MV-4-11 (cell line): ENCODE measurements at places on chromosomes 12 and 14.

- no peak for DNase-seq
Observed at GRCh38 chr12:40730281-40730680, 38.0 kb downstream of the CNTN1 start.

GRCh38 chr14:61103541-61104339, 122.7 kb downstream of the SLC38A6 start:
- peak; percentile 95 for DNase-seq

- no peak for DNase-seq
Observed at GRCh38 chr12:65019696-65020234, 101.3 kb downstream of the WIF1 start.

GRCh38 chr12:15201456-15201855, 19.8 kb downstream of the RERG start:
- no peak for DNase-seq

- DNase-seq, result peak; percentile 79
Observed at GRCh38 chr12:78002878-78003277, 172.2 kb downstream of the NAV3 start.

GRCh38 chr12:121866331-121866730, 7.7 kb upstream of the HPD start:
- no peak for DNase-seq

DNA sequence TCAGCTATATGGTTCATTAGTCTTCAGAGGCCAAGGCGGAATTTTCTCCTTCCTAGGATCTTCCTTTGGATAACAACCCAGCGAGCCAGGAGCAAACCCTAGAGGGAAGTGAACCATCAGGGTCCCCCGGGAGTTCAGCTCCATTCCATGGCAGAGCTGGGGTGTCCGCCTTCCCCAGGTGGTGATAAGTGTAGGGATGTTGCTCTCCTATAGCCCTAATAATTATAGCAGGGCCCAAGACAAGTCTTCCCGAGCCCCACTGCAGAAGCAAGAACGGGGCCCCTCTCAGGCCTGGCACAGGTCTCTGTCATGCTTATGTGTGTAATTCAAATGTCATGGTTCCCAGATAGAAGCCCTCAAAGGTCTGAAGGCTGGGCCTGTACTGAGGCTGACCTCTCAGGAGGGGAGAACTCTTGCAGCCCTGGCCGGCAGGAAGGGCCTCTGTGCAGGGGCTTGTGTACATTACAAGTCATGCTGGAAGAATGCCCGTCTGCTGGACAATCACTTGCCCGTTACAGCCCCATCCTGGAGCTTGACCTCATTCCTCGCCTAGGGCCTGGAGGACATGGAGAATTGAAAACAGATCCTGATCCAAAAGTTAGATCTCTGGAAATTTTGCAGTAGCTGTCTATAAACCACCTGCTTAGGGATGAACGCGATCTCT, 17.3 kb downstream of the LRTM2 start:
- no peak for DNase-seq

GRCh38 chr14:19800282-19801117, 3.1 kb upstream of the OR4N2 start:
- DNase-seq, result no peak

GRCh38 chr12:22657538-22657937, 32.6 kb downstream of the ETNK1 start:
- DNase-seq, result no peak

DNA sequence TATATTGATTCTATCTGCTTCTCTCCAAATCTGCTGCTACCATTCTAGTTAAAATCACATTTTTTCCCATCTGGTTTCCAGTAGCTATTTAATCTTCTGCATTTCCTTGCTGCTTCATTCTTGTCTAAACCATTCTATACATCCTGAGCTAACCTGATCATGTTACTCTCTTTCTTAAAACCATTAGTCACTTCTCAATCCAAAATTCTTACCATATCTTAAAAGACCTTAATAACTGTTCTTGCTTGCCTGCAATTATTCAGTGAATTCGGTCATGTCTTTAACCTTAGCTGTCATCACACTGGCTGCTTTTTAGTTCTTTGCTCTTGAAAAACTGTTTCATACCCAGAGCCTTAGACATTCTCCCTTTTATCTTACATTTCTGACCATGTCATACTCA, 56.4 kb upstream of the PZP start:
- no peak for DNase-seq

DNA sequence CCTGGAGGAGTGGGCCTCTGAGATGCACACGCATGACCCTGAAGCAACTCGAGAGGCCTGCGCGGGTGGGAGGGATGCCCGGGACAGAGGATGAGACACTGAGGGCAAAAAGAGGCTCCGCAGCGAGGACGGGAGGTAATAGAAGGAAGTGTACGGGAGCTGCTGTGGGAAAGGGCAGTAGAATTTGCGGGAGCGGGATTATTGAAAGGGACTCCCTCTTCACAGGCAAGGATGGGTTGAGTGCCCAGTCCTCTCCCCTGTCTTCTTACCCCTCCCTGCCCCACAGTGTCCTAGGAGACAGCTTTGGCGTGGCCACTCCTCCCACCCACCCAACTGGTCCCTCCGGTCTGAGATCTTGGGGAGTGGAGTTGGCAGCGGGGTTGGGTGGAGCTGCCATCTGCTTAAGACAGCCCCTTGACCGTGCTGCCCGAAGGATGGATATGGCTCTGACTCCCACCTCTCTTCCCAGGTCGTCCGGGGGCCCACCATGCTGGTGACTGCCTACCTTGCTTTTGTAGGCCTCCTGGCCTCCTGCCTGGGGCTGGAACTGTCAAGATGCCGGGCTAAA, 15.7 kb upstream of the ESPL1 start:
- DNase-seq, result peak; percentile 42

- no peak for DNase-seq
Observed at GRCh38 chr12:6839482-6840201, 1.1 kb upstream of the GNB3 start.

DNA sequence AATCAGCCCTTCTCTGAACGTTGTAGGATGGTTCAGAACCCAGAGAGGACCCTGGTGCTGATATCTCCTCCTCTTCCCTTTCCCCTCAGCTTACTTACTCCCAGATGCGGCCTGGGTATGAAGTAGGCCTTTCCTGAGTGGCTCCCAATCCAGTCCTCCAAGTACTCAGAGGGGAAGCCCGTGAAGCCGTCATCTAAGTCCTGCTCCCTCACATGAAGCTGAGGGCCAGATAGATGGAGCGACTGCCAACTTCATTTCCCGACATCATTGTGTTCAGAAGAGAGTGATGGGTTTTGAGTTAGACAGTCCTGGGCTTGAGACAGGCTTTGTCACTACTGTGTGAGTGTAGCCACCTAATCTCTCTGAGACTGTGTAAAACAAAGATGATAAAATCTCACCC, 2.7 kb downstream of the APOLD1 start:
- no peak for DNase-seq

- DNase-seq, result no peak
Observed at GRCh38 chr12:53231921-53232645, at the start of gene RARG. RARG (minus strand) TSS chr12:53232209; CDS start chr12:53227545, 4,664 bp downstream.

GRCh38 chr12:3545121-3545796, 54.3 kb downstream of the PRMT8 start:
- DNase-seq, result no peak

GRCh38 chr14:105219753-105220152, 28.6 kb upstream of the BTBD6 start:
- no peak for DNase-seq

DNA sequence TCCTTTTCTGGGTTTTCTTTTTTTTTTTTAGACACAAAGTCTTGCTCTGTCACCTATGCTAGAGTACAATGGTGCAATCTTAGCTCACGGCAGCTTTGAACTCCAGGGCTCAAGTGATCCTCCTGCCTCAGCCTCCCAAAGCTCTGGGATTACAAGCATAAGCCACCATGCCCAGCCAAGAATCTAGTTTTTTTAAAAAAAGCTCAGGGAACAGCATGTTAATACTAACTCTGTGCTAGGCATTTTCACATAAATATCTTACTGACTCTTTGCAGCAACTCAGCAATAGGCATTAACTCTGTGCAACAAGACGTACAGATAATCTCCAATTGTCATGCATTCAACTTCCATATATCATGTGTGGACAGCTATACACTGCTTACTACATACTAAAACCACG, 97.4 kb downstream of the LLPH start:
- no peak for DNase-seq

GRCh38 chr14:85528080-85528896, 1.7 kb upstream of the FLRT2 start:
- DNase-seq, result no peak

GRCh38 chr12:40561395-40561966, 130.8 kb upstream of the CNTN1 start:
- DNase-seq, result no peak

DNA sequence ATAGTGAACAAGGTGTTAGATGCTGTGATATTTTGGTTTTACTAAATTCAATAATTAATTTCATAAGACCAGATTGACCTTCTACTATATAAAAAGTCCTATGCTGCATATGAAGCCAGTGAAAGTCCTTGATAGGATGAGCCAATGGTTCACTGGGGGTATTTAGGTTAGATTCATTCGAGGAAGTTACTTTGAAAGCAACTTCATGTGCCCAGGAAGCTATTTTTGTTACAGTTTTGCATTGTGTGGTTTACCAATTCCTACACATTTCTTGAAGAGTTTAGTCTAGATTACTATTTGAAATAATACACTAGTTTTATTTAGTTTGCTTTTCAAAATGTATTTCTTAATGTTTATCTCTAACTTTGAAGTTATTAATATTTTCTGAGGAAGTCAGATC, 58.5 kb upstream of the RMST start:
- no peak for DNase-seq

DNA sequence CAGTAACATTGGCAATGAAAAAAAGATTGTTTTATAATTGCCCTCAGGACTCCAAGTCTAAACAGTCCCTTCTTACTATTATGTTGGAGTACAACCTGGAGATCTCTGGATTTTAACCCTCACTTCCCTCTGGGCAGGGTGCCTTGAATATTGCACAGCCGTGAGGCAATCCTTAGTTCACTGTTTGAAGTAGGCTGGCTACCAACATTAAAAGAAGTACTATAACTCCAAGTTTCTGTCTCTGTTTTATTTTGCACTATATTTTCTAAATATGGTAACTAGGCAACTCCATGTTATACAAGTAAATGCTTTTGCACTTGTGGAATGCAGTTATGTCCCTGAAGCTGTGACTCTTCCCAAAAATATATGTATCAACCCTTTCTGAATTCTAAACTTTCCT, 490.7 kb downstream of the EGLN3 start:
- no peak for DNase-seq

GRCh38 chr12:75944905-75945432, 86.6 kb downstream of the PHLDA1 start:
- no peak for DNase-seq

GRCh38 chr14:105891631-105892452, 365.5 kb downstream of the TMEM121 start:
- no peak for DNase-seq

GRCh38 chr14:94143711-94144110, 14.3 kb upstream of the IFI27L2 start:
- no peak for DNase-seq

DNA sequence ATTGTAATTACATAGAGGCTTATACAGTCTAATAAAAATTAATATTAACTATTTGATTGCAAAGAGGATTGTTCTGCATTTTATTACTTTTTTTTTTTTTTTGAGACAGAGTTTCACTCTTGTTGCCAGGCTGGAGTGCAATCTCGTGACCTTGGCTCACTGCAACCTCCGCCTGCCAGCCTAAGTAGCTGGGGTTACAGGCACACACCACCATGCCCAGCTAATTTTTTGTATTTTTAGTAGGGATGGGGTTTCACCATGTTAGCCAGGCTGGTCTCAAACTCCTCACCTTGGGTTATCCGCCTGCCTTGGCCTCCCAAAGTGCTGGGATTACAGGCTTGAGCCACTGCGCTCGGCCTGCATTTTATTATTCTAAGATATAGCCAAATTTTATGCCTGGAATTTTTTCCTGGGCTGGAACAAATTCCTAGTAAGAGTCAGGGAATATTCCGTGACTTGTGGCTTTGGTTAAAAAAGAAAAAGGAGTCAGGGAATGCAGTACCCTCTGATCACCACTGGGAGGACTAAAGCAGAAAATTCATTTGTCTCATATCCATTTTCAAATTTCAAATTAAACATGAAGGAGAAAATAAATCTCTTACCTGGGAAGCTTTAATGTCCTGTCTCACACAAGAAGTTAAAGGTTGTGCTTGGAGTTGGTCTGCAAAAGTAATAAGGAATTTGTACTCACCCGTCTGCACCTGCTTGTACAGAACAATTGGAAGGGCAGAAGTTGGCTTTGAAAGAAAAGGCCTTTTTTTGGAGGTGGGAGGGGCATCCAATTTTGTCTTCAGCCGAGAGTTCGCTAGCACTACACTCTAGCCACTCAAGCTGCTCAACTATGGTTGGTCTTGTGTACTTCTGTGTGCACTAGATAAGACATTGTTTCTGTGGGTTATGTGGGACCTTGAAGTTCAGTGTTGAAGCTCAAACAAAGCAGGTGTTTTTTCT, 8.7 kb downstream of the MARK3 start:
- no peak for DNase-seq

DNA sequence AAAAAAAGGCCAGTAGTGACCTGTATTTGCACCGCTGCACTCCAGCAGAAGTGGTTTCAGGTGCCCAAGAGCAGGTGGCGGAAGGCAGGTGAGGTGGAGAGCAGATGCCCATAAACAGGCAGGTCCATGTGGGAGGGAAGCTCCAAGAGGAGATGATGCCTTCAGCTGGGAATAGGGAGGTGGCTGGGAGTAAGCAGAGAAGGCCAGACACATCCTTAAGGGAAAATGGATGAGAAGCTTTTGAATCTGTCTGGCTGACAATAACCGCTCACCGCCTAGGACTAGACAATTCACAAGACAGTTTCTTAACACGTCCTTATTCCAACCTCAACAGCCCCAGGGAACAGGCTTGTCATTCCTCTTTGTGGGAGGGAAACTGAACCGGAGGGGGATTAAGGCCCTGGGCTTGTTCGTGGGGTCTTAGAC, 43.9 kb upstream of the PLEKHG6 start:
- no peak for DNase-seq

DNA sequence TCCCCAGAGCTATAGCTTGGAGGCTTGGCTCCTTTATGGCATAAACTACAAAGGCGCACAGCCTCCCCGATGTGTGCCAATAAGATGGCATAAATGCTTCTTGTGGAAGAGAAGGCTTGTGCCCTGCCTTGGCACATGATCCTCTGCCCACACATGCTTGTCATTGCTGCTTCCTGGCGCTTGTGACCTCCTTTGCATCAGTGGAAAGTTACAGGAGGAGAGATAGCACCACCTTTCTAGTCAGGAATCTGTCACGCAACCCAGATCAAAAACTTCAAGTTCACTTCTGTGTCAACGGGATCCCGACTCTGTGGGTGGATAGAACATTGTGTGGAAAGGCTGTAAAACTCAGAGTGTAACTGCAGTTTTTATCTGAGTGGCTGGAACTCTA, 183.8 kb upstream of the HIF1A start:
- no peak for DNase-seq

- peak; percentile 31 for DNase-seq
Observed at GRCh38 chr12:88420457-88420856, 159.8 kb downstream of the KITLG start.

DNA sequence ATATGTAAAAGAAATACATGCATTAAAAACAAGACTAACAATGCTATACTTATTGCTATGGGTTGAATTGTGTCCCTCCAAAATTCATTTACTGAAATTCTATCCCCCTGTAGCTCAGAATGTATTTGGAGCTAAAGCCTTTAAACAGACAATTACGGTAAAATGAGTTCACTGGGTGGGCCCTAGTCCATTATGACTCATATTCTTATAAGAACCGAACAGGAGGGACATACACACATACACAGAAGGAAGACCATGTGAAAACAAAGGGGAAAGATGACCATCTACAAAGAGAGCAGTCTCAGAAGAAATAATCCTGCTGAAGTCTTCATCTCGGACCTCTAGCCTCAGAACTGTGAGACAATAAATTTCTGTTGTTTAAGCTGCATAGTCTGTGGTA, 77.1 kb upstream of the ANKS1B start:
- DNase-seq, result no peak

- no peak for DNase-seq
Observed at GRCh38 chr12:67732857-67733256, 84.3 kb downstream of the DYRK2 start.
